Activated naive CD4-positive, alpha-beta T cell treated with anti-CD3 and anti-CD28 coated beads, Interleukin-2, amount 50 U/mL, for 72 hours (primary cell): ENCODE measurements at places on chromosomes 7 and 10. TPM values are rescaled to one million over a fixed set of nuclear protein-coding genes. Genes with fewer than 3 reads are reported as not detected.

- no peak for DNase-seq
These were observed 16.4 kb downstream of the PTTG1IP2 start for GRCh38 chr7:90485734-90486316.

- no peak for DNase-seq
These were observed 9.3 kb downstream of the GIMAP7 start for GRCh38 chr7:150524018-150524417.

GRCh38 chr7:75039709-75040108 is 33.9 kb downstream of the RCC1L start:
- DNase-seq: no peak

DNA sequence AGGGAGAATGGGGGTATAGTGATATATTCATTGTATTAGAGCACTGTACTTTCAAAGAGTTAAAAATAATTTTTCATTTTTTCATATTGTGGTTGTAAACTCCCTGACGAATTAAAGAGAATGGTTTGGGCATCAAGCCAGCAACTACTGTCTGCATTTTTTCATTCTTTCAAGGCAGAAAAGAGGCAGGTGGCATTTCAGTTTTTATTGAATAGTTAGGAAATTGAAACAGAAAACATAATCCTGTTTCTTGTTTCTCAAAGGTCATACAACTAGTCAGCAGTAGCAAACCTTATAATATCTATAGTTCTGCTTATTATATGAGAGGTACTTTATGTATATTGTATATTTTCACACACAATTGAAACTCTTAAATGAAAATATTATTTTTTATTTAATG is 303.9 kb upstream of the KCND2 start:
- DNase-seq: no peak

DNA sequence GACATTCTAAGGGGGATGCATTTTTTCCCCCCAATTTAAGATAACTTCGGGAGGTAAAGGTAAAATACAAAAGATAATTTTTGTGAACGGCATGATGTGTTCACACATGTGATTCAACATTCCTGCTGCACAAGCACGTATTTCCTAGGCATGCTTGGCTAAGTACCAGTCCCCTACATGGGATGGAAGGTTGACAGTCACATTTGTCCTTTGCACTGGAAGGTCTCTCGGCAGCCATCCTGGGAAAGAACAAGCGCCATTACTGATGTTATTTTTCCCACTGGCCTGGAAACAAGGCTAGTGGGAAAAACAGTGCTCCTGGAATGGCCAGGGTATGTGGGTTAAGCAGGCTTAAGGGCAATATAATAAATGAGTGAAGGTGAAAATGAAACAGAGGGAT is 276.2 kb upstream of the AOAH start:
- no peak for DNase-seq

DNA sequence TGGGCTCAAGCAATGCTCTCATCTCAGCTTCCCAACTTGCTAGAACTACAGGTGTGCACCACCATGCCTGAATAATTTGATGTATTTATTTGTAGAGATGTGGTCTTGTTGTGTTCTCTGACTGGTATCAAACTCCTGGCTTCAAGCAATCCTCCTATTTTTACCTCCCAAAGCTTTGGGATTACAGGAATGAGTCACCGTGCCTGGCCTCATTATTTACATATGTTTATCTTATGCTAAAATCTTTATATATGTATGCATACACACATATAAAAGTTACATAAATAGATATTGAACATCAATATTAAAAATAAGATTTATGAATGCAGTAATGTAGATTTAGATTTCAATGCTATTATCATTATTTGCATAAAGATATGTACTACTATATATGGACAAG is 1634.5 kb upstream of the LRRTM3 start:
- DNase-seq: no peak

DNA sequence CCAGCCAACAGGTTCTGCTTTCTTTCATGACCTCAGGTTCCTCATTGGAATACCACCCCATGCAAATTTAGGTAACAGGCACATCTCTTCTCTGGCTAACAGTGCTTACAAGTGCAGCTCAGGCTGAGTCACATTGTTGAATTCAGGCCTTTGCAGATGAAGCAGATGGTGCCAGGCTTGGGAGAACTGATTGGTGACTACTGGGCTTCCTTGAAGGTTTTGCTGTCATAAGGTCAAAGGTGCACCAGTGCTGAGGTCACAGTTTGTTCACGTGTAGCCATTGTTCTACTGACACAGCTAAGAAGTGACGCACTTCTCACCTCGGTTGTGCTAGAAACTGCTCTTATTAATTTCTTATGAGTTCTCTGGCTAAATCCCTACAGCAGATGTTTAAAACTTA is 128.6 kb upstream of the BMPER start:
- DNase-seq: no peak

DNA sequence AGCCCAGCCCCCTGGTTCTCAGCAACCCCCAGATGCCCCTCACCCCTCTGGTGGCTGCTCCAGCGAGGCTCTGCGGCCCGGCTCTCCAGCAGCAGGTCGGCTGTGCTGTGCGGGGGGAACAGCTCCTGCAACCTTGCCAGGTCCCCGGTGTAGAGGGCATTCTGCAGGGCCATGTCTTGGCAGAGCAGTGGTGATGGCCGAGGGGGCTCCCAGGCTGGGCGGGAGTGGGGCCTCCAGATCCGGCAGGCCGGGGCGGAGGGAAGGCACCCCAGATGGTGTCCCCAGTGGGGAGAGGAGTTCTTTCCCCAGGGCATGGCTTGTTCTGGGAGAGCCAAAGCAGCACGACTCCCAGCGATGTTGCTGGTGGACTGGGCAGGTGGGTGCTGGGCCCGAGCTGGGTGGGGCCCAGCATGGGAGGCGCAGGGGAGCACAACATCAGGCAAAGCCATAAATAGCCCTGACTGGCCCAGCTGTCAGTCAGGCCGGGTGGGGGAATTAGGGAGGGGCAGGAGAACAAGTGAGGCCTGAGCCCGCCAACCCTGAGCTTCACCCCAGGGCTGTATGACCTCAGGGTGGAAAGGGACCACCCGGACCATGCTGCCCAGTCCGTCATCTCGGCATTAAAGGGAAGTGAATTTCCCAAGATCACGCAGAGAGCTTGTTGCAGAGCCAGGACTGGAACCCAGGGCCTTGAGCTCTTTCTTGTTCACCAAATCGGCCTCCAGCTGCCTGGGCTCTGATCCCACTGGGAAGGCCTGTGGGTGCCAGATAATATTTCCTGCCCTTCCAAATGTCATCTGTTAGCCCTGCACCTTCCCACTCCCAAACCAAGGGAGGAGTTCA is 580 bp upstream of the ASB10 start:
- DNase-seq: no peak

- no peak for DNase-seq
These were observed 303.5 kb downstream of the OTUD1 start for GRCh38 chr10:23742368-23742767.

- DNase-seq: no peak
These were observed 54.8 kb upstream of the ECHDC3 start for GRCh38 chr10:11687357-11687771.

GRCh38 chr10:92413011-92413410 is 122.0 kb downstream of the MARCHF5 start:
- no peak for DNase-seq

- no peak for DNase-seq
These were observed 27.7 kb downstream of the CCM2 start for GRCh38 chr7:45027774-45028114.

DNA sequence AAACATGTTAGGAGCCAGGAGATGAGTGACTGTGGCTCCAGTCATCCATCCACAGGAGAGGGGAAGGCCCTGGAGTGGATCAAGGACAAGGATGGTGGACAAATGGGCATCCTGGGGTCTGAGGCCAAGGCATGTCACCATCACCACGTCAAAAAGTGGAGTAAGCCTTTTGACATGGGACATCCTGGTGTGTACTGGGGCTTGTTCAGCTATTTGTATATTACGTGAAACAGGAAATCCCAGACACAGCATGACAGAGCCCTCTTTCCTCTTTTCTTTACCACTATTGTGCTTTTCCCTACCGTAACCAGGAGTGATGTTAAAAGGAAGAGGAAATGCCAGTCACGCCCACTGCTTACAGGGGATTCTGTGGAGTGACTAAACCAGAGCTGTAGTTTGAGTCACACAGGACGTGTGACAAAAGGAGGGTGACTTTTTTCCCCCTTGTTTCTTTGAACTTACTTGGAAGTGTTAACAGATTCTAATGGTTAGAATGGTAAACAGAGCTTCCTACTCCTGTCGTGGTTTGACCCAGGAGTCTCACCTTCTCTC is 15.4 kb downstream of the ACSL5 start:
- DNase-seq: peak; percentile 75

The TWIST1 gene
- not detected for total RNA-seq

The COL26A1 gene
- not detected for total RNA-seq

The SYT15B gene
- total RNA-seq: not detected

The GIMAP4 gene
- total RNA-seq: 202 TPM

The DGKI gene
- total RNA-seq: 0.71 TPM

The SEMA3D gene
- not detected for total RNA-seq

The TRAPPC14 gene
- 32.8 TPM for total RNA-seq
